Effector memory CD4-positive, alpha-beta T cell (primary cell): ENCODE measurements at places on chromosomes 6 and 20.

DNA sequence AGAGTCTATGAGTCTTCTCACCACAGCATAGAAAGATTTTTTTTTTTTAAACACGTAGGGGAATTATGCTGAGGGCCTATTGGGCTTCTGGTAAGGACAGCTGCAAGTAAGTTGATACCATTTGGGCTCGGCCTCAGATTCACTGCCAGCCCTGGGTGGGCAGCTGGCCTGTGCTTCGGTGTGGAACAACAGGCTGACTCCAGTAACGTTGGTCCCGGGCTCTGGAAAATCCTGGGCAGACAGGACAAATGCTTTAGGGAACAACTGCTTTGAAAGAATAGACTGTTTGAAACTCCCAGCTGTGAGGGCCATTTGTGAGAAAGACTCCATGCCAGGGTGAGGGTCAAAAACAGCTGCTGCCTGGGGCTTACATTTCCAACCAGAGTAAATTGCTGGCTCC is 366.5 kb downstream of the QKI start:
- no peak for DNase-seq

DNA sequence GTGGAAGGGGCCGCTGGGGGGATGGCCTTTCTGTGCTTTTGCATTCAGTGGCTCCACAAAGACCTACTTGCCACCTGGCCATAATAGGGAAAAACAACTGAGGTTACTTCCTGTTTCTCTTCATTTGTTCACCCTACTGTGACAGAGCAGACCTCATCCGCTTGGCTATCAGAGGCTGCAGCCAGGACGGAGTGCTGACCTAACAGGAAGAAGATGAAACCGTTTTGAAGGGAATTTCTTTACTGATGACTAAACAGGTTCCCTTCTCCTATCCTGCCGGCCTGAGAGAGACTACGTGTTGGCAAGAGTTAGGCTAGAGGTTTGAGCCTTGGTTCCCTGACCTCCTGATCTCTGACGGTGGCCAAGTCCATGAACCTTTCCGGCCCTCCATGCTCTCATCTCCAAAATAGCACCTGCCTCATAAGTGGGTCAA is 21.3 kb downstream of the PRR18 start:
- no peak for DNase-seq

- no peak for DNase-seq
These were observed 18.8 kb downstream of the KCNK5 start for GRCh38 chr6:39210450-39210849.

GRCh38 chr20:50449738-50450492 is 60.3 kb upstream of the PTPN1 start:
- no peak for DNase-seq

- no peak for DNase-seq
These were observed 1.6 kb upstream of the NCOA7 start for GRCh38 chr6:125789167-125789566.

- DNase-seq: no peak
These were observed 399.8 kb downstream of the CDC5L start for GRCh38 chr6:44787254-44787834.

- no peak for DNase-seq
These were observed 253.6 kb downstream of the RNGTT start for GRCh38 chr6:88709819-88710246.

GRCh38 chr20:15638816-15639215 is 934.4 kb downstream of the KIF16B start:
- DNase-seq: no peak

- DNase-seq: no peak
These were observed 271.4 kb upstream of the MAN1A1 start for GRCh38 chr6:119620846-119621555.

DNA sequence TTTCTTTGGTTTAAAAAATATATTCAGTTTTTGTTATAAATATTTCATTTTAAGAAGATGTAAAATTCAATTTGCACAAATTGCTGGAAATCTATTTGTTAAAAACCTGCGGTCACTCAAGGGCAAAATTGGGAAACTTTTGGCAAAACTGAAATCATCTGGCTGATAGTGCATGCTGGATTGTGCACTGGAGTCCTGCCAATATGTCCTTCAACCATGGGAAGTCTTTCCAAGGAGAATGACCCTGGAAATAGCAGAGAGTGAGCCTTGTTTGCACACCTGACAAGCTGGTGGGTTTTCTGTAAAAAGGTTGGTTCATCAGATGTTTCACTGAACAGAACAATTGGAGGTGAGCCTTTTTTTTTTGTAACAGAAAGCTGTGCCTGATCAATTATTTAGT is 413.5 kb downstream of the BTBD3 start:
- DNase-seq: no peak

- no peak for DNase-seq
These were observed 61.2 kb downstream of the RSPH3 start for GRCh38 chr6:158938811-158939254.

- DNase-seq: peak; percentile 54
These were observed 65.8 kb upstream of the ARMC2 start for GRCh38 chr6:108782179-108783041.

GRCh38 chr6:149425754-149426153 is 25.7 kb downstream of the SUMO4 start:
- DNase-seq: no peak

GRCh38 chr6:44176762-44177509 is 18.3 kb downstream of the CAPN11 start:
- DNase-seq: no peak

DNA sequence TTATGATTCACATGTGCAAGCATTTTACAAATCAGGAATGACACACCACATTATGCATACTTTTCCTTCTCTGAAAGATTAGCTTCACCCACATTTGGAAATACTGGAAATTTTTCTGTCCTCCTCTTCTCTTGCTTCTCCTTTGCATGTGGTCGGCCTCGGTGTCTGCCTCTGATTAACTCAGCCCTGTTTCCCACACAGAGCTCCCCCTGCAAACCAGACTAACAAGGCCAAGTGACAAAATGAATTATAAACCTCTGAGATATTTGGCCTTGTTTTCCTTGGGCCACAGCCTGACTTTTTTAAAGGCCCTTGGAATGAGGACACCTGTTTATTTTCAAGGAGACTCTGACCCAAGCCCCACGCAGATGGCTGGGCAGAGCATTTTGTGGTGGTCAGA is 9.0 kb upstream of the CCN6 start:
- DNase-seq: no peak

DNA sequence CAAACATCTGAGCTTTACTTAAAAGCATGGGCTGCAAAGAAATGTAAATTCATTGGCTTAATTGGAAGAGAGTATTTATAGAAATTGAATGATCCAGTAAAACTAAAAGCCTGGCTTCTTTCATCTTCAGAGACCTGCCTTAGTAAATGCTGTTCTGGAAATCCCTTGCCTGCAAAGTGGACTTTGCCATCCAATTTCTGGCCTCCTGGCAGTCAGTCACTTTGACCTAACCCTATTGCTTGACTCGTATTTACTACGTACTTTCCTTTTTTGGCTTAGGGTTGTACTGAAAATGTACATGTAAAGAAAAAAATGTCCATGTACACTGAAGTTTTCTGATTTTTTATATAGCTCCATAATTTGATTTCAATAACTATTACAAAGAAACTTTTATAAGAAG is 47.1 kb downstream of the E2F3 start:
- no peak for DNase-seq

GRCh38 chr6:2748183-2748582 is 2.5 kb downstream of the MYLK4 start:
- DNase-seq: no peak
